Hepatocyte (in vitro differentiated cells): ENCODE measurements at places on chromosomes 11 and 22.

DNA sequence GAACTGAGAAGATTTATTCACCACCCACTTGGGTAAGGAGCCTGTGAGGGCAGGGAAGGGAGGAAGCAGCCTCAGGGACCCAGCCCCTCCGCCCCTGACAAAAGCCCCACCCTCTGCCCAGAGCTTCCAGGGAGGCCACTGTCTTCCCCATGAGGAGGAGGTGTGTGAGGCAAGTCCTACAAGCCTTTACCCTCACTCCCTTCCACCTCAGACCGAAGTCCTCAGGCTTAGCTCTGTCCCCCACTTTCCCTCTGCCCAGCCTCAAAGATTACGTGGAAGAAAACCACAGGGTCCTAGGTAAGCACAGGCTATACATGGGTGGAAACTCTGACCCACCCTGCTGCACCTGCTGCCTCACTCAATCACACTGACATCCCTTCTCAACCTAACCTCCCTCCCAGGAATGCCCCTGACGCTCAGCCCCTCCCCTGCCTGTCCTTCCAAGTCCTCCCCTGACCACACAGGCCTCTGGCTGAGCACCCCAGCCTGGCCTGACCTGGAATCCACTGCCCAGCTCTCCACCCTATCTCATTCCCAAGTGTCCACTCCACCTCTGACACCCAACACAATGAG is 3.6 kb upstream of the ARAP1 start:
- H3K36me3 ChIP-seq, result no peaks in the 10 kb centered on the region
- H3K27me3 ChIP-seq, result no peaks in the 10 kb centered on the region
- no peak overlapping the region for H3K4me3 ChIP-seq
- peak overlapping the region; percentile 48 for H3K27ac ChIP-seq

DNA sequence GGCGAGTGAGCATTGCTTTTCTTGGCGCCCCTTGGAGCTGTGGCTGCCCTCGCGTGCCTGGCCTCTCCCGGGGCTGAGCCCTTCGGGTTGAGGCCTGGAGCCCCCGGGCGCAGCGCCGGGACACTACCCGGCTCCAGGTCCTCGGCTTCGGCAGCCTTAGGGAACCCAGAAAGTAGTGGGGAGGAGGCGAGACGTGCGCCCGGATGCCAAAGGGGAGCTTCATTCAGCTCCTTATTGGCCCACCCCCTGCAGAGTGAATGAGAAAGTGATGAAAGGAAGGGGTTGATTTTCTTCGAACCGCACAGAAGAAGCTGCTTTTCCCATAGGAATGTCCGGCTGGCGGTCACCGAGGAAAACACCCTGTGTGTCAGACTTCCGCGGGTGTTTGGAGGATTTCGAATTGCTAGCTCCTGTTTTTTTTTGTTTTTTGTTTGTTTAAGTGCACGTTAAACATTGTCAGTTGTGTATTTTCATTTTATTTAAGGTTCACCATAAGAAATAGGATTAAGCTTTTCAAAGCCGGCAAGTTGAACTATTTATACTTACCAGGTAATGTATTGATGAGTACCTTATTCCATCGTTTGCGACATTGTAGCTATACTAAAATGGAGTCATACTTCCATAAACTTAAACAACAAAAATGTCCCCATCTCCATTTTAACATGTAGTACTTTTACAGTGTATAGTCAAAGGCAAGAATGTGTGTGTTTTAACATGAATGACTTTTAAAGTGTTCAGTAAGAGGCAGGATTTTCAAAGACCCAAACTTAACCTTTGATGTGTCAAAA is 841 bp upstream of the EIF4G2 start:
- H3K4me3 ChIP-seq, result peak overlapping the region; percentile 33
- DNase-seq, result no peak
- peak overlapping the region; percentile 97 for H3K27ac ChIP-seq
- no peaks in the 10 kb centered on the region for H3K27me3 ChIP-seq
- peaks cover 21% of the 10 kb centered on the region for H3K4me1 ChIP-seq
- peaks cover 5% of the 10 kb centered on the region for H3K36me3 ChIP-seq

- no peaks in the 10 kb centered on the region for H3K27me3 ChIP-seq
- DNase-seq, result no peak
- no peaks in the 10 kb centered on the region for H3K36me3 ChIP-seq
- no peaks in the 10 kb centered on the region for H3K4me1 ChIP-seq
Observed at GRCh38 chr11:75264971-75265370, 24.4 kb downstream of the TPBGL start.

GRCh38 chr22:35620624-35621251 is 3.6 kb upstream of the MB start:
- H3K4me3 ChIP-seq, result no peak overlapping the region
- H3K27ac ChIP-seq, result no peak overlapping the region
- H3K4me1 ChIP-seq, result peaks cover 10% of the 10 kb centered on the region

GRCh38 chr22:38041760-38042487 is 15.3 kb upstream of the PICK1 start:
- H3K36me3 ChIP-seq, result no peaks in the 10 kb centered on the region
- H3K27me3 ChIP-seq, result no peaks in the 10 kb centered on the region
- no peak for DNase-seq

DNA sequence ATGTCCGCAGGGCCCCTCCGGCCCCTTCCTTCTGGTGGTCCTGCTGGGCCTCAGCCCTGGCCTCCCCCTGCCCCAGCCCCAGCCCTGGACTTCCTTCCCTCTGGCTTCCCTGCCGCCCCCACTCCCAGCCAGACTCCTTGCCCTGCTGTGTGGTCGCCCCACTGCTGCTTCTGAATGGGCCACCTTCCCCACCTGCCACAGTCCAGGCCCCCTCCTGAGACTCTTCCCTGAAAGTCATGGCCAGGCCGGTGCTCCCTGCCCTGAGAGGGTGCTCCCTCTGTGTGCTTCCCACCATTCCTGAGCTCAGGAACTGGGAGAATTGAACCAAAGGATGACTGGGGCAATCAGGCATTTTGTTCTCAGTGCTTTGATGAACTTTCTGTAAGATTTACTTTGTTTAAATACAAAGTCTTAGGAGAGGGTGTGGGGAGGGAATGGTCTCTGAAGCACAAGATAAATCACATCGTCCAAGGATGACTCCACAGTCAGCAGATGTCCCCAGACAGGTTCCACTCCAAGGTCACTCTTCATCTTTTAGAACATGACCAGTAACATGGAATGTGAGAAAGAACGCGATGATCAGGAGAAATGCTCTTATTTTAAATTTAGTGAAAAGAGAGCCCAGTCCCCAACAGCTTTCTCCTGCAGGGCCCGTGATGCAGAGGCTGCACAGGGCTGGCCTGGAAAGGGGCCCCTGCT is 774 bp downstream of the APOBEC3D start:
- no peaks in the 10 kb centered on the region for H3K36me3 ChIP-seq
- no peaks in the 10 kb centered on the region for H3K27me3 ChIP-seq

- peaks cover 4% of the 10 kb centered on the region for H3K27me3 ChIP-seq
- DNase-seq, result no peak
- H3K27ac ChIP-seq, result no peak overlapping the region
- no peak overlapping the region for H3K4me3 ChIP-seq
Observed at GRCh38 chr11:21588754-21589153, 604.1 kb upstream of the ANO5 start.

GRCh38 chr11:32341620-32342613 is 93.4 kb downstream of the WT1 start:
- no peaks in the 10 kb centered on the region for H3K4me1 ChIP-seq
- H3K36me3 ChIP-seq, result no peaks in the 10 kb centered on the region
- no peak overlapping the region for H3K27ac ChIP-seq
- peak; percentile 12 for DNase-seq
- H3K27me3 ChIP-seq, result peaks cover 3% of the 10 kb centered on the region

DNA sequence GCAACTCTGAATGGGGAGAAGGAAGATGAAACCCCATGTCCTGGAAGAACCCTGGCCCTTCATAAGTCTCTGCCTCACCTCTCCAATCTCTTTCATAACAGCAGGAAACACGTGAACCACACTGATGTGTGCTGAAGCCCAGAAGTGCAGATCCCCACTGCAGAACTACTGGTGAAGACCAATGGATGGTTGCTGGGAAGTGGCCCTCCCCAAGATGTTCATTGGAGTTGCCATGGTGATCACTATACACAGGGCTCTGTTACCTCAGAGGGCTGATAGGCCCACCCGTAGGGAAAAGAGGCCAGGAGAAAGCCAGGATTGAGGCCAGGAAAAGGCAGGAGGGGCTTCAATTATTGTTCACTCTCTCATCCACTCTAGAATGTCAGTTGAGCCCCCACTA is 11.6 kb downstream of the TST start:
- DNase-seq, result no peak
- no peak overlapping the region for H3K27ac ChIP-seq
- no peaks in the 10 kb centered on the region for H3K4me1 ChIP-seq
- no peaks in the 10 kb centered on the region for H3K36me3 ChIP-seq

DNA sequence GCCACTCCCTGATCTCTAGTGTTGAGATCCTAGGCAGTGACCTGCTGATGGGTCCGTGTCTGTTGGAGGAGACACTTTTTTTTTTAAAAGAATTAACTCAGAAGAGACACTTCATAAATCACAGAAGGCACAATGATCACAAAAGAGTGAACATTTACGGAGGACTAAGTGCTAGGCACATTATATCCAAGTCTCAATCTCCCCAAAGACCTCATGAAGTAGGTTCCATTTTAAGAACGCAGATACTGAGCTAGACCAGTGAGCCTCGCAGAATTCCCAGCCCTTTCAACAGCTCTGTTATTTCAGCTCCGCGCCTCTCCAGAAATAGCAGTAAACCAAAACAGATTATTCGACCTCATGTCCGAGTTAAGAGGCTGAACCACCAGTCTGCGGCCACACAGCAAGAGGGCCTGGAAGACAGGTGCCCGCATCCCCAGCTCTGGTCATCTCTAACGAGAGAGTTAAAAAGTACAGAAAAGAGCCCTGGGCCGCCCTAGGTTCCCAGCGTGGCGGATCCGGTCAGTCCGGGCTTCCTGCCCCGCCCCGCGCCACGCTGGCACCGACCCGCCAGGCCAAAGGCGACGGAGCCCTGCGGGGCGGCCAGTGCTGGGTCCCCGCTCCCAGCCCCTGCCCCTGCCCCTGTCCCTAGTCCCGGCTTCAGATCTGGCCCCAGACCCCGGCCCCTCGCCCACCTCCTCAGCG is 612 bp downstream of the XBP1 start:
- DNase-seq, result peak; percentile 77
- H3K36me3 ChIP-seq, result no peaks in the 10 kb centered on the region
- peaks cover 25% of the 10 kb centered on the region for H3K4me1 ChIP-seq

- H3K4me3 ChIP-seq, result no peak overlapping the region
- H3K27ac ChIP-seq, result no peak overlapping the region
- no peaks in the 10 kb centered on the region for H3K4me1 ChIP-seq
- no peaks in the 10 kb centered on the region for H3K36me3 ChIP-seq
Observed at GRCh38 chr22:36562261-36562835, 33.4 kb upstream of the EIF3D start.

DNA sequence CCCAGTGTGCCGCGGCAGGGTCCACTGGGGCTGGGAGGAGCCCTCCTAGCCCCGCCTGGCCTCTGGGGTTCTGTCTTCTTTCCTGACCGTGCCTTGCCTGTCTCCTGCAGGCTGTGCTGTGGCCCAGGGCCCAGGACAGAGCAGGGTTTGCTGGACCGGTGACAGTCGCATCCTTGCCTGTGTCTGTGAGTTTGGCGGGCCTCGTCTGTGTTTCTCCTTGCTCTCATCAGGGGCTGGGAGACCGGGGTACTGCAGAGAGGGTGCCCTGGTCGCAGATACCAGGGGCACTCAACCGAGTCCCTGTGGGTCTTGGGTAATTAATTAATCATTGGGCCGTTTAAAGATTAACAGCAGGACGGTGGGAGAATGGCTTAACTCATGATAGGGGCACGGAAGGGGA is 29.9 kb downstream of the RPL3 start:
- no peaks in the 10 kb centered on the region for H3K27me3 ChIP-seq
- no peak for DNase-seq
- H3K4me1 ChIP-seq, result peaks cover 21% of the 10 kb centered on the region
- no peaks in the 10 kb centered on the region for H3K36me3 ChIP-seq
- no peak overlapping the region for H3K4me3 ChIP-seq

DNA sequence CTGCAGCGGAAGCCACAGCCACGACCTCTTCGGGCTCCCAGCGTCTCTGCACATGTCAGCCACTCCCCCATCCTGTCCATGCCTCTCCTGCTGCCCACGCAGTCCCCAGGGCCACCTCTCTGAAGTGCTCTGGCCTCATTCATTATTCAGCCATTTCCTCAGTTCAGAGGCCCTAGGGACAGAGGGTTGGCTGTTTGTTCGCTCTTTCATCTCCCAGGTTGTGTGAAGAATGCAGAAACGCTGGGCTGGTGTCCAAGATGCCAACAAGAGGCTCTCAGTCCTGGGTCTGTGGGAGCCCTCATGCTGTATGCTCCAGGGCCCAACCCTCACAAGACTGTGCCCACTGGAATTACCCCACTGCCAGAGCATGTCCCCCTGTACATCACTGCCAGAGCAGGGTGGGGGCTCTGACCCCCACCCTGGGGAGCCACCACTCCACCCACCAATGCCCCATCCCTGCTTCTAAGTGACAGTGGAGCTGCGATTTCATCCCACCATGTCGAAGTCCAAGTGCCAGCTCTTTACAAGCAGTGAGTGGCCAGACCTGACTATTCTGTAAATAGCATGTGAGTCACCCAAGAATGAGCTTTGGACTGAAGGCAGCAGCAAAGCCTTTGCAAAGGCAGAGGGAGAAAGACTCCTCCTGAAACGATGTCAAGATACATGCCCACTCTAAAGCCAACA is 209.6 kb downstream of the BUD13 start:
- no peaks in the 10 kb centered on the region for H3K27me3 ChIP-seq
- H3K4me3 ChIP-seq, result no peak overlapping the region
- no peaks in the 10 kb centered on the region for H3K4me1 ChIP-seq
- peak overlapping the region; percentile 48 for H3K27ac ChIP-seq
- peak; percentile 76 for DNase-seq

DNA sequence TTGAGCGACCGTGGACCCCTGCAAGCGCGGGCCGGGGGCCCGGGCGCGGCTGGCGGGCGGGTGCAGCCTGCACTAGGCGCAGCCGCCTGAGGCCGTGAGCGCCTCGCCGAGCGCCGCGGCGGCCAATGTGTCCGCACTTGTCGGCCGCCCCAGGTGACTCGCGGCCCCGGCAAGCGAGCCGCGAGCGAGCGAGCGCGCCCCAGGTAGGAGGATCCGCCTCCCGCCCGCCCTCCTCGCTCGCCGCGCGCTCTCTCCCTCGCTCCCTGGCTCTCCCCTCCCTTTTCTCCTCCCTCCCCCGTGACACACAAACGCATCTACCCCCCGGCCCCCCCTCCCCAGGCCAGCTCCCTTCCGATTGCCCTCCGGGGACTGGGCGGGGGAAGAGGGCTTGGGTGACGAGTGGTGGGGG is at the start of gene WNT7B:
WNT7B (minus strand) TSS at position 160 of the 409 bp plus-strand sequence. CDS start 408 bp downstream, outside the sequence.
- no peak within 1 kb of the TSS for H3K4me3 ChIP-seq
- H3K27ac ChIP-seq, result no peak within 1 kb of the TSS
- peaks cover 8% of the 10 kb centered on the region for H3K4me1 ChIP-seq
- DNase-seq, result peak; percentile 73

DNA sequence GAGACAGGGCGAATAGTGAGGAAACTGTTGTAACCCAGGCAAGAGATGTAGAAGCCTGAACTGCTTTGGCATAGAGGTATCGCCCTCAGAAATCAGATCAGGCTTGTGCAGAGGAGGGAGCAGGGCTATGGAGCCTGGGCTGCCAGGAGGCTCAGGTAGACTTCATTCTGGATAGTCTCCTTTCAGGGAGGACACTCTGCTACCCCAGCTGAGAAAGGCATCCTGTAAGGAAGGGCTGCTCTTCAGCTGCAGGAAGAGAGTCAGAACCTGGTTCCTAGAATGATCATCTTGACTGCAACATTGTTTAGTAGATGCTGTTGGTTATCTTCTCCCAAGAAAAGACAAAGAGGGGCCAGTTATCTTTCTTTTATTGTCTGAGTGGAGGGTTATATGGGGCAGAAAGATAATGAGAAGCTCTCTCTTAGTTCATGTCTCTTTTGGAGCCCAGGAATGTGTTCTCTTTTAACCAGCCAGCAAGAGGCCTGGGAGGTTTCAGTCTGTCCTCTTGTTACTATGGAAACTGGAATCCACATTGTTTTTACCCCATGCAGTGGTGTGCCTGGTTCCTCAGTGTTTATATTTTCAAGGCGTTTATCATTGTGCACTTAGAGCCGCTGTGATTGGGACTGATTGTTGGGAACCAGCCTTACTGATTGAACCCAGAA is 95.7 kb downstream of the STIM1 start:
- no peaks in the 10 kb centered on the region for H3K36me3 ChIP-seq
- H3K4me1 ChIP-seq, result peaks cover 4% of the 10 kb centered on the region
- no peak overlapping the region for H3K27ac ChIP-seq
- H3K27me3 ChIP-seq, result no peaks in the 10 kb centered on the region
- peak; percentile 17 for DNase-seq
